Effector CD4-positive, alpha-beta T cell (primary cell): ENCODE measurements at places on chromosomes 4 and X.

DNA sequence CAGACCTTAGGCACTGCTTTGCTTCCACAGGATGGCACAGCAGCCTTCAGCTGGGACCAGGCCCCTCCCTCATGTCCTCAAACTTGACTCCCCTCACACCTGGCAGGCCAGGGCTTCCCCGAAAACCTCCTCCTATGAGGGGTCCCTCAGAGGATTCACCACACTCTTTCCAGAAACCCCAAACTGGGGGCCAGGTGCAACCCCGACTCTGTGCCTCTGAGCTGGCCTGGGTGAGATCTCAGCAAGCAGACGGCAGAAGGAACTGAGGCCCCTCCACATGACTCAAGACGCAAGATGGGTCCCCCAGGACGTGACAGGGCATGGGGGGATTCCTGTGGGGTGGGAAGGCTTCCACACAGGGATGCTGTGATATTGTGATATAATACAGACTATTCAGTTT is 6.2 kb downstream of the HCFC1 start:
- DNase-seq, result no peak

DNA sequence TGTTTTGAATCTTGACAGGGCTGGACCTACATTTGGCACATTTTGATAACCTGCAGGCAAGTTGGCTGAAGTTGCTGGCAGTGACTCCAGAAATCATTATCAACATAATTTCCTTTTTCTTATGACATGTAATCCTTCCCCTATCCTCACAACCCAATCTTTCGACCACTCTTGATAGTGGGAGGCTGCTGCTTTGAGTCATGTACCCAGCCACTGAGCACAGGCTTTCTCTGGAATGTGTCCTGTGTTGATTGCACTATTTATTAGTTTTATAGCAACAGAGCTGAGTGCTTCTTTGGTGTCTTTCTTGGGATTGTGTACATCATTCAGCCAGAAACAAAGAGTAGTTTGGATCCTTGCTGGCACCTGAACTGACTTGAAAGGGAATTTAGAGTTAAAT is 183.1 kb upstream of the LEF1 start:
- DNase-seq, result no peak

DNA sequence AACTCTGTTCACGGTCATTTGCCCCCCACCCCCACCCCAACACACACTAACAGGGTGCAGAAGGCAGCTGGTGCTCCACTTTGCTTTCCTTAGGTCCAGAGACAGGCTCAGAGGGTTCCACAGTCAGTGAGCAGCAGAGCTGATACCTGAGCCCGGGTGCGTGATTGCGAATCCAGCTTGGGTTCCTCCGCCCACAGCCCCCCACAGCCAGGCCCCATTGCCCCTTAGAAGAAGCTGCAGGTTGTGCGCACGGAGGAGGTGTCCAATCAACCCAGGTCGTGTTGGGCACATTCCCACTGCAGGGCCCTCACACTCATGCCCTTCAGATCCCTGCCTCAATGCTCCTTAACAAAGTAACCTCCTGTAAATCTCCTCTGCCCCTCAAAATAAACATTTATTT is 85.0 kb downstream of the WFS1 start:
- DNase-seq, result no peak

GRCh38 chr4:32987111-32987510 is 2266.9 kb downstream of the PCDH7 start:
- DNase-seq, result no peak
